Cerebellum (tissue), 4 donors: ENCODE measurements at places on chromosomes 7 and 10. TPM values are rescaled to one million over a fixed set of nuclear protein-coding genes. Genes with fewer than 3 reads are reported as not detected.

The DIP2C gene
- total RNA-seq = 32.5 TPM

The CALCR gene
- 0.45 TPM for total RNA-seq

- no peak for DNase-seq
Observed at GRCh38 chr7:108059526-108059925, 56.6 kb upstream of the LAMB1 start.

GRCh38 chr7:30869794-30870611 is 41.6 kb upstream of the AQP1 start:
- peak; percentile 39 for DNase-seq

GRCh38 chr10:28387140-28387539 is 84.3 kb upstream of the MPP7 start:
- DNase-seq = no peak

DNA sequence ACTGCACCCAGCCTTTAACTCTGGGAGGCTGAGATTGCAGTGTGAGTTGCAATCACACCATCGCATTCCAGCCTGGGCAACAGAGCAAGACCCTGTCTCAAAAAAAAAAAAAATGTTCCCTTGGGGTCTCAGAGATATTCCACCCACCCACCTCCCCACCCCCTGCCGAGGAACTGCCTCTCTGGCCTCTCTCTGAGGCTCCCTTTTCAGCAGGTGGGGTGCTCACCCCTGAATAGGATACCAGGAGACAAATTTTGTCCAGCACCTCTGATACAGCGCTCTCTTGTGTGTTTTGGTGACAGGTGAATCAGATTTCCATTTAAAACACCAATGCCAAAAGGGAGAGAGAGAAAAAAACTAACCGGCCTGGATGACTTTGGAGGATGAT is 92.6 kb upstream of the KIF5B start:
- DNase-seq = no peak

GRCh38 chr10:5965266-5965665 is 12.1 kb downstream of the IL15RA start:
- DNase-seq = no peak

DNA sequence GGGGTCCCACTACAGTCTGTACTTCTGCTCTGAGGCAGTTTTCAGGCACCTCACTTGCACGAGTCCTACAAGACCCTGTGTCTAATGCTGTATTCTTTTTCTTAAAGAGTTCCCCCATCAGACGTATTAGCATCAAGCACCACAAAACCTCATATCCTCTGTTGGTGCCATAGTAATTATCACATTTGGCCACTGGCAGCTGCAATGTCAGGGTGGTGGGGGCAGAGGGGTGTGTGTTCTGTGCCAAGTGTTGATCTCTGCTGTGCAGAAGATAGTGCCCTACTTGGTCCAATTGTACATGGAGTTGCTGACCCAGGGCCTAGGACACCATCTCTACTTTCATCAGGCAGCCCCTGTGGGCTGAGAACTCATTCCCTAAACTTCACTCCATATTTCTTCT is 20.0 kb upstream of the JAZF1 start:
- DNase-seq = no peak
